Glutamatergic neuron (in vitro differentiated cells): ENCODE measurements at places on chromosomes 6 and 20. TPM values are rescaled to one million over a fixed set of nuclear protein-coding genes. Genes with fewer than 3 reads are reported as not detected.

The ADISSP gene
- total RNA-seq = 54.6 TPM

The HUS1B gene
- total RNA-seq = 1.1 TPM

The REM1 gene
- 2.8 TPM for total RNA-seq

The SRMS gene
- not detected for total RNA-seq

The PACRG gene
- total RNA-seq = not detected

The ZNF165 gene
- total RNA-seq = 0.47 TPM

The OLIG3 gene
- total RNA-seq = 75.1 TPM

The RSPH3 gene
- total RNA-seq = 4.6 TPM
